ENCODE measurements at places on chromosomes 3 and 15.

DNA sequence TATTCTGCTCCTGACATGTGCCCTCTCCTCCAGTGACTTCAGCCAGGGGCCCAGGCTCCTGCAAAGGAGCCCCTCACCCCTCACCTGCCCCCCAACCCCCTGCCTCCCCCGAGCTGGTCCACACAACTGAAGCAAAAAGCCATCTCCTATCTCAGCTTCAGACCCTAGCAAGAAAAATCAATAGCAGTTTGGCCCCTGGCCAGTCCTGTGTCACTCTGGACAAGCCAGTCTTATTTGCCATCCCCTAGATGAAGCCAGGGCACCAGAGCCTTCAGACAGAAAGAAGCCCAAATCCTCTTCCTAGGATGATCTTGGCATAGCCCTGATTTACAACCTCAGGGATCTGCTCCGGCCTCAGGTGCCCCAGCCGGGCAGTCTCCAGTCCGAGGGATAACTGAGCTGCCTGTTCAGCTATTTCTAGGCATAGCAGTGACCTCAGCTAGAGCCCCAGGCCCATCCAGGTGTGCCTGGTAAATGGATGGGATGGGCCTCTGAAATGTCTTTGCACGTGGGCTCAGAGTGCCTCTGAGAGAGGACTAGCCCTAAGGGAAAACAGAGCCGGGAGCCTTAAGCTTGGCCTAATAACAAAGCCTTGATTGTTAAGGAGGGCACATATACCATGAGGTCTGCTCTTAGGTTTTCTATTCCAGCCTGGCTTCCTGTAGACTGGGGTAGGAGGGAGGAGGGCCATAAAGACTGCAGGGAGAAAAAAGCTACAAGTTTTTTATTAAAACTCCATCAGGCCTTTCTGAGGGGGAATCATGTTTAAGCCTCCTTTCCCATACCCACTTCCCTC is 242.0 kb downstream of the SHQ1 start:
- DNase-seq = no peak

DNA sequence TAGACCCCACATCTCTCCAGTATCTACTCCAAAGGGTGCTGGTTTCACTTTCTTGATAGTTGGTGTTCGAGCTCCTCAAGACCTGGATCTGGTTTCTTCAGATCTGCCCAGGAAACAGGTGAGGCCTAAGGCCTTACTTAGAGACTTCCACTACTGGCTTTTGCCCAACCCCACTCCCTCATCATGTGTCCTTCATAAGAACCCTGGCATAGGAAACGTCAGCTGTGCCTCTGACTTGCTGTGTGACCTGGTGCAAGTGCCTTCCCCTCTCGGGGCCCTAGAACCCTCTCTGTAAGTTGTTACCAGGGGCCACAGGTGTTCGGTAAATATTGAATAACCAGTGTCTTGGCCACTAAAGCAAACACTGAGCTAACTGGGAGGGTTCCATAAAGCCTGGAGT is 3.9 kb downstream of the OXTR start:
- DNase-seq = no peak

- peak; percentile 38 for DNase-seq
These were observed 846 bp upstream of the POLG start for GRCh38 chr15:89335298-89336041.

DNA sequence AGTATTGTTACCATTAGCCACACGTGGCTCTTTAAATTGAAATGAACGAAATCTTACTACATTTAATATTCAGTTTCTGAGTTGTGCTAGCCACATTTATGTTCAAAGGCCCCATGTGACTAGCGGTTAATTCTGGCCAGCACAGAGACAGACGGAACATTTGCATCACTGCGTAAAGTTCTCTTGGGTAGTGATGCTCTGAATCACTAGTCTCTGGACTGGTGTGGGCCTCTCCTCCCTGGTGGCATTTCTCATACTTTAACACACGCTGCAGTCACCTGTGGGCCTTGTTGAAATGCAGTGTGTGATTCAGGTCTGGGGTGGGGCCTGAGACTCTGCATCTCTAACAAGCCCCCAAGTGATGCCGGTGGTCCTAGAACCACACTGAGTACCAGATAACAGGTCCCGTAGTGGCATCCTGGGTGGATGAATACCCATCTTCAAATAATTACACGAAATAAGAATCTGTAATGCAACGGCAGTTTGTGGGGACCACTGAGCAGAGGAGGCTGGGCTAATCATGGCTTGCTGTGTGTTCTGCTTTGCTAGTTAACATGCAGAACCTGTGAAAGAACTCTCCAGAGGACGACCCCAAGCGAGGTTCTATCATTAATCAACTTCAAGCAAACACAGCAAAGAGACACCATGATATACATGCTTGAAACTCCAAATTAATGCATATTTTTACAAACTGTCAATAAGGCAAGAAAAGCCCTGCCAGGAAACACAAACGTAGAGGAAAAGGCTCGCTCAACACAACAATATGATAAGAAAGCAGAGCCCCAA is 623.8 kb downstream of the FOXP1 start:
- no peak for DNase-seq

DNA sequence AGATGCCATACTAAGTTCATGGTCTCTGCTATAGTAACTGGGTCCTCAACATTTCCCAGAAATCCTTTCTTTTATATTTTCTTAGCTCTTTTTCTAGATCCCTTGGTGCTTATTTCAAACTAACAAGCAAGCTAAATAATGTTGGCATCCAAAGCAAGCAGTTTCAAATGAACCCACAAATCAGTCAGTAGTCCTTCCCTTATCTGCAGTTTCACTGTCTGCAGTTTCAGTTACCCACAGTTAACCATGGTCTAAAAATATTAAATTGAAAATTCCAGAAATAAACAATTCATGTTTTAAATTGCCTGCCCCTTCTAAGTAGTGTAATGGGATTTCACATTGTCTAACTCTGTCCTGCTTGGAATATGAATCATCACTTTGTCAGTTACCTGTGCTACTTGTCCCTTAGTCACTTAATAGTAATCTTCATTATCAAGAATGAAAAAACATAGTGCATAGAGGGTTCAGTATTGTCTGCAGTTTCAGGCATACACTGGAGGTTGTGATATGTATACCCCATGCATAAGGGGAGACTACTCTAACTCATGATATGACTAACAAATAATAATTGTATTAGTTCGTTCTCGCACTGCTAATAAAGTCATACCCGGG is 633.7 kb downstream of the MECOM start:
- DNase-seq = no peak

DNA sequence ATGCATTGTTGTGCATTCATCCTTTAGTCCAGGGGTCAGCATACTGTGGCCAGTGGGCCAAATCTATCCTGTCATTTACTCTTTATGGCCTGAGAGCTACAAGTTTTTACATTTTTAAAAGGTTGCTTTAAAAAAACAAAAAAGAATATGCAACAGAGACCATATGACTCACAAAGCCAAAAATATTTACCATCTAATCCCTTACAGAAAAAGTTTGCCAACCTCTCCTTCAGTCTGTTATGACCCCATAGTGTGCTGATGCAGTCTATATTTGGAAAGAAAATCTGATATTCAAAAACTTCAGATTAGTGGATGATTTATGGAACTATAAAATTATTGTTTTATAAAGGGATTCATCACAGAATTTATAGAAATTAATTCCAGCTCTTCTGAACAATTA is 237.5 kb upstream of the IL12A start:
- DNase-seq = no peak

DNA sequence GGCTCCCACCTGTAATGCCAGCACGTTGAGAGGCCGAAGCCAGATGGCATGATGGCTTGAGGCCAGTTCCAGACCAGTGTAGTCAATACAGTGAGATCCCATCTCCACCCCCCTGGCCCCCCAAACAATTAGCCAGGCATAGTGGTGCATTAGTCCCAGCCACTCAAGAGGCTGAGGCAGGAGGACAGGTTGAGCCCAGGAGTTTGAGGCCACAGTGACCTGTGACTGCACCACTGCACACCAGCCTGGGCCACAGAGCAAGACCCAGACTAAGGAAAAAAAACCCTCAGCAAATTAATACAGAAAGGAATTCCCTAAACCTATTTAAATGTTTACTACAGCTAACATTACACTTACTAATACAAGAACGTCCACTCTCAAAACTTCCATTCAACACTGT is 424.6 kb downstream of the SHQ1 start:
- no peak for DNase-seq

- DNase-seq = no peak
These were observed 135.4 kb upstream of the CBLB start for GRCh38 chr3:106004137-106004681.

GRCh38 chr3:8154617-8155016 is 347.0 kb upstream of the LMCD1 start:
- no peak for DNase-seq

DNA sequence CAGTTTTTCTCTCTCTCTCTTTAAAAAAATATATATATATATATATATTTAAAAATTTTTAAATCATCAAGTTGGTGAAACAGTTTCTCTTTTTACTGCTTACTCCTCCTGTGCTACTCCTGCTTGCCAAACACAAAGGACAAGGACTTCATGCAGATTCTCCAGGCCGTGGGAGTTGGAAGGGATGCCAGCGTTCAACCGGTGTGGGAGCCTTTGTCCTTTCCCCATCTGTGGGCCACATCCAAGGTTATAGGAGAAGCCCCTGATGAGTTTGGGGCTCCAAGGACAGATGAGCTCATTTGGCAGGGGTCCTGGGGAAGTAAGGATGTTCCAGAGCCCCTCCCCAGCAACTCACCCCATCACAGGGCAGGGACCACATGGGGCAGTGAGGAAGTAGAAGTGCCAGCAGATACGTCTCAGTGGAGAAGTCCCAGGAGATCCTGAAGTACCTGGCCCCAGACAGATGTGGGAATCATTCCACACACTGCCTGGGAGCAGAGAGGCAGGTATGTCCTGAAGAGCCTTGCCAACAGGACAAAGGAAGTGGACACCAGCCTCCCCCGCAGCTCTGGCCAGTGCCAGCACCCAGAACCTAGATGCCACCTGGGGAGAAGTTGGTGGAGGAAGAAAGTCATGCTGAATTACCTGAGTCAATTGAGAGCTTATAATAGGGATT is 36.6 kb downstream of the CCK start:
- DNase-seq = no peak

DNA sequence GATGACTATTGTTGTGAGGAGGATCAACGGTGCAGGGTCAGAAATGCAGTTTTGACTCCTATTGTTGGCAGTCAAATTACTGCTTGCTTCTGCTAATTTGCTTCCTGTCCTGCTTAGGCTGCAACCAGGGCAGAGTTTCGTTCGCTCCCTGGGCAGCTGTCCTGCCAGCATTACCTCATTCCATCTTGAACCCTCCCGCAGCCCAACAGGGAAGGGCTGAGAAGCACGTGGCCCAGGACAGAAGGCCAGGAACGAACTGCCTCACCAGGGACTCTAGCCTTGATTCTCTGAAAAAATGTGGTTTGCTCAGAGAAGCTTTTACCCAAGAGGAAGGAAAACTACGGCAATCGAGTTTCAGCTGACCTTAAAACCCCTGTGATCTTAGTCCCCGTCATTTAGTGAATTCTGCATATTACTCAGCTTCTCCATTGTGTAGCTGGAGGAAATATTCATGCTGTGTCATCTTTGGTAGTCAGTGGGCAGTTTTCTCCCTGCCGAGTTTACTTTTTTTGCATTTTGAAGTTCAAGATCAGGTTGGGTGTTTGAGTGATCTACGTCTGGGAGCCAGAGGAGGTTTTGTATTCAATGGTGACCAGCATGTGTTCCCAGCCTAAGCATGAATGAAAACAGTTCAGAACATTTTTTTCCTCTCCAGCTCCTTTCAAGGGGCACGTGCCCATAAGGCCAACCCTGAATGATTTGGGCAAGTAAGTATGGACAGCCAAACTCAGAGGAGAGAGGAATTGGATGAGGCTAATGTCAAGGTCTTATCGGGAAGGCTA is 23.0 kb downstream of the TLNRD1 start:
- DNase-seq = no peak

DNA sequence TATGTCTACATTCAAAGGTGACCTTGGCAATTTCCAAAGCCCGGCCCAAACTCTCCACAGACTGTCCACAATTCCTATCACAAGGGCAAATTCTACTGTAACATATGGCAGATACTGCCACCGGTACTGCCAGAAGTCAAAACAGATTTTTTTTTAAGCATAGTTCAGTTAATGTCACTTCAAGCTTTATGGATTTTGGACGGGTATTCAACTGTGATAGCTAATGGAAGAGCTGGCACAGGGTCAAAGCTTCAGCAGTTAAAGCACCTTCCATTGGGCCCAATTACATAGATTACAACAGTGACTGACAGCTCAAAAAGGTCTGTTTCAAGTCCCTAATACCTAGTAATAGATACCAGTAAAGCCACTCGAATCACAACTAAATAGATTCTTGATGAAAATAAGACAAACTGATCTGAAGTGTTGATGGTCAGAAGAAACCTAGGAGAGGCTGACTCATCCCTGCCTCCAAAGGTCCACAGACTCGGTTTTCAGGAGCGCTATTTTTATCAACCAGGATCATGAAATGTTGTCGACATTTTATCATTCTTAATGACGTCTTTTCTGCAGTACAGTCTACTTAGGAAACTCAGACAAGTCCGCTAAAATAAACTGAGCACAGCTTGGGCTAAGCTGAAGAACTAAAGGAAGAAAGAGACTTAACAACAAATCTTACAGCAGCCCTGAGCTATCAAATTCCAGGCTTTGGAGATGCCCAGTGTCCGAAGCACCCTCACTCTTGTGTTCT is 38.7 kb downstream of the ANXA2 start:
- no peak for DNase-seq

GRCh38 chr3:61132062-61132461 is 119.2 kb downstream of the FHIT start:
- DNase-seq = no peak

GRCh38 chr15:76217882-76218217 is 93.4 kb downstream of the ETFA start:
- DNase-seq = no peak

GRCh38 chr3:98784666-98785600 is 21.8 kb downstream of the ST3GAL6 start:
- DNase-seq = no peak

- DNase-seq = no peak
These were observed 55.2 kb downstream of the KCNAB1 start for GRCh38 chr3:156175570-156175969.

DNA sequence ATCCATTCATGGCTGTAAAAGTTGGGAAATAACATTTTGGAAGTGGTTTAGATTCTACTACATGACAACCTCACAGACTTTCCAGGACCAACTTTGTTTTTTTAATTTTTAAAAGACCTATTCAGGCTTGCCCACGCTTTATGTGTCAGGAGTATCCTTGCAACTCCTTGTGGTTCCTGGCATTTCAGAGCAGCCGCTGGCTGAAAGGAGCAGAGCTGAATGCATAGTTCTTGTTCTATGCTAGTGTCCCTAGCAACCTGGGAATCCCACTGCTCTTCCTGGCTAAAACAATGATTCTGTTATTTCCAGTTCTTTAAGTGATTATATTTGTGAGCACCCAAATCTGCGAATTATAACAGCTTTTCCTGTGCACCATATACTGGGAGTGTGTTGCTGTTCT is 34.9 kb downstream of the CP start:
- no peak for DNase-seq

GRCh38 chr3:69540706-69541581 is 155.1 kb upstream of the FRMD4B start:
- no peak for DNase-seq
